ENCODE measurements at places on chromosomes 11 and 22.

DNA sequence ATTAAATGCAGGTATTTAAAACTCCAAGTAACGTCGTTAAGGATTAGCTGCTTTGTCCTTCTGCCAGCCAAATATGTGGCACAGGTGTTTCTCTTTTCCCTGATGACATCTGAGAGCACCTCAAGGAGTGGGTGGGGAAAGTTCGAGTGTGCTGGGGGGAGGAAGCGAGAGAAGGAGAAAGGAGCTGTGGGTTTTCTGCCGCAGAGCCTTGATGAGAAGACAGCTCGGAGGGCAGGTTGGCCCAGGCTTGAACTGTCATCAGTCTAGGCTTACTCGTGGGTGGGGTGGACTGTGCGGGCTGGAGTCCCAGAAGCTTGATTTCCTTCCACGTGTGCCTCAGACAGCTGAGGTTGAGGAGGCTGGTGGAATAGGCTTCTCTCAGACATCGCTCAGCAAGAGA is 15.2 kb upstream of the SORL1-AS1 start:
- DNase-seq, result peak; percentile 79

DNA sequence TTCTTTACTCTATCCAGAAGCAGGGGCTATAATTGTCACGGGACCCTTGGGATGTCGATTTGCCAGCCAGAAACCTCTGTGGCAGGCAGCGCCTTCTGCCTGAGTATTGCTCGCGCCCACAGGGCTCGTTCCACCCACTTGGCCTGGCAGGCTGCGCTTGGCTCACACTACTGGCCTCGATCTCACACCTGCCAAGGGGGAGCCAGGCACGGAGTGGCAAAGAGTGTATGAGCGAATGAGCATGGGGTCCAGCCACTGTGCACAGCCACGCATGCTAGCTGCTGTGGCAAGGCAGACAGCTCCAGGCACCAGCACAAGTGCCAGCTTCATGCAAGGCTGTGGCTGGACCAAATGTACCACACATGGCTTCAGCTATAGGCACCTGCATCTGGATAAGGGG is 599.8 kb downstream of the DLG2 start:
- no peak for DNase-seq

DNA sequence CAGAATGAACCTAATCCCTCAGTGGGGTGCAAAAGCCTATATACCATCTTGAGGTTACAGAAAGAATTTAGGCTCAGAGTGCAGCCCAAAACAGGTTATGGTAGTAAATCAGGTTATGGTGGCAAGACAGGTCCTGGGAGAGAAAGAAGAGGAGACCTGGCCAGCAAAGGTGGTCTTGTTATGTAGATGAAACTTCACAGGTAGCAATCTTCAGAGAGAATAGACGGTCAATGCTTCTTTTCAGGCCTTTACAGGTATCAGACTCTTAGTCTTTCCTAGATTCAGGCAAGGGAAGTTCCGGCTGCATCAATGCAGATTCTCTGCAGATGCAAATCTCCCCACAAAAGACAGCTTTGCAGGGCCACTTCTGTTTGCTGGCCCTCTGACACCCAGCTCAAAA is 45.8 kb upstream of the SORL1 start:
- no peak for DNase-seq

GRCh38 chr11:128448981-128449713 is 138.2 kb downstream of the ETS1 start:
- no peak for DNase-seq

GRCh38 chr11:68437927-68438657 is 22.5 kb upstream of the PPP6R3 start:
- no peak for DNase-seq

DNA sequence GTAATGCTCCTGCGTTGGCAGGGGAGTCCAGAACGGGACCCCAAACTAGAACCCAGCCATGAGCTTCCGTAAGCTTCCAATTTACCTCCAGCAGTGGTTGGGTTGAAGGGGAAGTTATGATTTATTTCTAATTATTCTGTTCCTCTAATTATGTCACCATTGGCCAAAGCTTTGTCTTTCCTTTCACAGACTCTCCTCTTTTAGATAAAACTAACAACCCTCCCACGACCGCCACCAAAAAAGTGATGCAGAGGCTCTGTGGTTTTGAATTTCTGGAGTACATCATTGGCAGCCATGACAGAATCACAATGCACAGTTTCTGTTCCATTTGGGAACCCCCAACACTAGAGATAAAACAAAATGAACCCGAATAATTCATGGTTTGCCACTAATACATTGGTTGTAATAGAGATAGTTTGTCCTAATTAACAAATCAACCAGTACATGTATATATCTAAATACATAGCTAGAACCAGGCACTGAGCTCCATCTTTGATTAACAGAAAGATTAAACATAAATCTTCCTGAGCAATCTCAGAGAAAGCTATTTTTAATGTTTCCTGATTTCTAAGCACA is 64.3 kb downstream of the ETS1 start:
- peak; percentile 48 for DNase-seq

- DNase-seq, result no peak
Observed at GRCh38 chr22:37101311-37102066, 8.0 kb downstream of the TMPRSS6 start.

DNA sequence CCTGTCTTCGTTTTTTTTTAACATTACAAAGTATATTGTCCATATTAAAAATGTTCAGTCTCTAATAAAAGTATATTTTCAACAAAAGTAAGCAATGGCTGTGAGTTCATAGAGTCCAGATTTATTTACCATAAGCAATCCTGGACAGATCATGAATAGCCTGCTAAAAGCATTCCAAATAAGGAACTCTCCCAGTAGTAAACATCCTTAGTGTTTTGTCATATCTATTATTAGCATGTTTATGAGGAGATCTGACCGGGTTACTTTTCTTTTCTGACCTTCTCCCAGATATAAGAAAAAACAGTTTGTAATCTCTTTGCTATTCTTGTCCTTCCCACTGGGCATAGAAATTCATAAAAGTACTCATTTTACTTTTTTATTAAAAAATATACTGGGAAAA is 403.9 kb upstream of the ANO3 start:
- no peak for DNase-seq

GRCh38 chr11:88193278-88193677 is 18.0 kb upstream of the RAB38 start:
- DNase-seq, result no peak

GRCh38 chr11:58567889-58568512 is 7.7 kb downstream of the LPXN start:
- peak; percentile 34 for DNase-seq

DNA sequence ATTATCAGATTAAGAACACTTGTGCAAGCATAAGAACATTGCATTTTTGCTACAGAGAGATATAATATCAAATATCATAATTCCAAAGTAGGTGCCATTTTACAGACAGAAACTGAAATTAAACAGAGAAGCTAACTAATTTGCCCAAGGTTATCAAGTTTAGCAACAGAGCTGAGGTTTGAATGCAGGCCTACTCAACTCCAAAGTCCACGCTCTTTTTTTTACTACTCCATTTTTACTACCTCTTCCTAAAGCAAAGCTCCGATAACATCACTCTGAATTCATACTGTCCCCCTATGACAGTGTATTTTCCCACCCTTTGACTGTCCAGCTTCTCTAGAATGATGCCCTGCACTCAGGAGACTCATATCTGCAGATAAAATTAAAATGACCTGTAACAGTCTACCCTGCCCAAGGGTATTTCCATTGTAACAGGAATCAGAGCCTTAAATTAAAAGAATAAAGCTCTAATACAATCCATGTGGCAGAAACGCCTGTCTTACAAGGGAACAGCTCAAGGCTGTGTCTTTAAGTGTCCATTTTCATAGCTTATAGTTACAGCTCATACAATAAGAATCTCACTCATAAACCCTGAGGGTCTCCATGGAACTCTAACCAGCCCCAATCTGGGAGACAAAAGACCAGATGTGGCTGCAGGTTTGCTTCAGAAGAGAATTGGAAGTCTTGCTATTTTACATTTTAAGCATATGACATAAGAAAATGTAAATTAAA is 36.8 kb downstream of the ALG9 start:
- no peak for DNase-seq

DNA sequence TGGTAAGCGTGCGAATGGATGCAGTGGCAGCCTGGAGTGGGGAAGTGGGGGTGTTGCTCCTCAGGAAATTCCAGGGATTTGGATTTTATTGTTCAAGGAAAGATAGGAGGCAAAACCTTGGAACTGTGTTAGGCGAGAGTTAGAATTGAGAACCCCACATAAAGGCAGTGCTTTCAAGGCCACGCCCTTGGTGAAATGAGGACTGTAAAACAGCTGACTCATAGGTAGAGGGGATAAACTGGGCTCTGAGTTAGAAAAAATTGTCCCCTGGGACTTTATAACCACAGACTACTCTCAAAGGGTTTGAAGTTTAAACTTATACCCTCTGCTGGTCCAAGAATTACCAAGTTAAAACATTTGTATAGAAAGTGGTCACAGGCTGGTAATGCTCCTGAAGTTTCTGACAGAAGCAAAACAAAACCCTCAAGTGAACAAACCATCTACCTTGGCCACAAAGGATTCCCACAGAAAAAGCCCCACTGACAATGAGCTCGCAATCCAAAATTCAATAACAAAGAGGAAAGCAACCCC is 250.3 kb upstream of the TBCEL start:
- DNase-seq, result no peak

DNA sequence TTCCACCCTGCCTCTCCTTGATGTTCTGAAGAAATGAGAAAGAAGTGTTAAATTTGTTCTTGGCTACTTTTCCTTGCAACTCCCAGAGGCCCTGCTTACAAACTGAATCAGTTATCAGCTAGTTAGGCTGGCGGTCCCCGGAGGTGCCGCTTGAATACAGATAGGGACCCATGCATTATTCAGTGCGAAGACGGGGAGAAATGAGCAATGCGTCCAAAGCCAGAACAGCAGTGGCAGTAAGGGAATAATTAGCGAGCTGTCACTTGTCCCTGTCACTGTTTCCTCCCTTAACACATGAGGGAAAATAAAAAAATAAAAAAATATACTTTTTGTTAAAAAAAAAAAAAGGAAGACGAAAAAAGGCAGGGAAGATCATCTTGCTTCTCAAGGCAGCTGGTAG is 528.1 kb downstream of the MN1 start:
- DNase-seq, result no peak

DNA sequence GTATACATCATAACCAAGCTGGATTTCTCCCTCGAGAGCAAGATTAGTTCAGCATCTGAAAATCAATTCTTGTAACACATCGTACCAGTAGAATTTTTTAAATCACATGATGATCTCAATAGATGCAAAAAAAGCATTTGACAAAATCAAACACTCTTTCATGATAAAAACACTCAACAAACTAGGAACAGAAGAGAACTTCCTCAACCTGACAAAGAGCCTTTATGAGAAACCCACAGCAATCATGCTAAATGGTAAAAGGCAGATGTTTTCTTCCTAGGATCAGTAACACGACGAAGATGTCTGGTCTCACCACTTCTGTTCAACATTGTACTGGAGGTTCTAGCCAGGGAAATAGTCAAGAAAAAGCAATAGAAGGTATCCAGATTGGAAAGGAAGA is 34.1 kb upstream of the TMPRSS4 start:
- DNase-seq, result no peak

DNA sequence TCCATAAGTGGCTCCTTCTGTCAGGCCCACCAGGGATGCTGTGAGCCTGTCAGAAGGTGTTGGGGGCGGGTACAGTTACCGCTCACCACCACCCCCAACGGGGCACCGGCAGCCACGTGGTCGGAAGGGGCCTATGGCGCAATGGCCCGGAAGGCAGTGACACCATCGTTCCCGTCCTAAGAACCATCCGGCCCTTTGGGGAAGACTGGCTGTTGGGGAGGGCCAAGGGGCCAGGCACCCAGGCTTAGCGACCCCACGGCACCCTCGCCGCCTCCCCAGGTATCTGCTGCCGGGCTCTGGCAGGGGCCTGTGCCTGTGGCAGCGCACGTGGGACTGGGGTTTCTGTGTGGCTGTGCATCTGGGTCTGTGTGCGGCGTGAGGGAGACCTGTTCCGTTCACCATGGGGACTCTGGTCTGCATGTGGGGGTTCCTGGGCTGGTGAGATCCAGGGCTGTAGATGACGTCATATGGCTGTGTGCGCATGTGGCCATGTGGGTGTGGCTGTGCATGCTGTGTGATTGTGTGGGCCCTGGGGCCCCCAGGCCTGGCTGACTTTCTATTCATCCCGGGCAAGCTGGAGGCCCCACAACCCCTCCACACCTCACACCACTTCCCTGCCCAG is 717 bp downstream of the OSM start:
- DNase-seq, result peak; percentile 91

DNA sequence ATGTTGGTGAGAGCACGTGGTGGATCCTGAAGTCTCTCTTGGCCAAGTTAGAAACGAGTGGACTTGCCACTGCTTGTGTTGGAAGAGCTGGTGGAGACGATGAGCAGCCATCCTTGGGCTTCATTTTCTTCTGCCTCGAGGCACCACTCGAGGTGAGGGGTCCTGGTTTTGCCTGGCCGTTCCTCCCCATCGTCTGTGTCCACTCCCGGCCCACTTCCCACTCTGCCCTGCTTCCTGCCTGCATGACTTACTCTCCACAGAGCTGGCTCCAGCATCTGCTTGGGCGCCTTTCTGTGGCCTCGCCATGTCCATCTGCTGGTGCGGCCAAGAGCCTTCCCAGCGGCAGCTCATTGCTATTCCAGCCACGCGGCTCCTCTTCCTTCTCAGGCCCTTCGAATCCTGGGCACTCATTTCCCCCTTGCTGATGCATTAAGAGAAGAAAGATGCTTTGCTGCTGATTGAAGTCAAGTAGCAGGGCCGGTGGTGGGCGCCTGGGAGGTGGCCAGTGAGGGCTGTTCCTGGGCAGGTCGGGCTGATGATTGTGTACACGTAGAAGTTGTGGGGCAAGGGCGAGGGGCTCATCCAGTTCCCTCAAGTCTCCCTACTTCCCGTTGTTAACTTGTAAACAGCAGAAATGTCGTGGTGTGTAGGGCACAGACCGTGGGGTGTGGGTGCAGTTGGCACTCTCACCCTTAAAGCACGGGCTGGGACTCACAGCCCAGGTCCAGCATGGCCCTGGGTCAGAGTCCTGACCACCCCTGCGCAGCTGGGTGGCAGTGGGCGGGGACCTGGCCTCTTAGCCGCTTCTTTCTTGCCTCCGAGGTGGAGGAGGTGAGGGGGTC is 292.0 kb downstream of the TBC1D22A start:
- no peak for DNase-seq

DNA sequence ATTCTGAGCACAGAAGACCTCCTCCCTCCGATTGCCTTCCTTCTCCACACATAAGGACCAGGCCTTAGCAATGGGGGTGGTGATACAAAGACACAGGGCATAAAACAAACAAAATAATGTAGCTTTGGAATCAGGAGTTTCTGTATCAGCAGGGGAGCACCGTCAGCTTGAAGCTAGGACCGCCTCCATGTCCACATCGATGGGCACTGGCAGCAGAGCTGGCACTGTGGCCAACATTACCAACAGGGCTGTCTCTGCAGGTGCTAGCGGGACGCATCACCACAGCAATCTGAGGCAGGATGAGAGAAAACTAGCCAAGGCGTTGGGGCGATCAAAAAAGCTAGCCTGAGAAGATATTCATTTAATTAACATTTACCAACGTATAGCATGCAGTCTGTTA is 201.4 kb downstream of the MAML2 start:
- DNase-seq, result no peak

- no peak for DNase-seq
Observed at GRCh38 chr11:59138643-59139042, 4.0 kb upstream of the FAM111A start.

DNA sequence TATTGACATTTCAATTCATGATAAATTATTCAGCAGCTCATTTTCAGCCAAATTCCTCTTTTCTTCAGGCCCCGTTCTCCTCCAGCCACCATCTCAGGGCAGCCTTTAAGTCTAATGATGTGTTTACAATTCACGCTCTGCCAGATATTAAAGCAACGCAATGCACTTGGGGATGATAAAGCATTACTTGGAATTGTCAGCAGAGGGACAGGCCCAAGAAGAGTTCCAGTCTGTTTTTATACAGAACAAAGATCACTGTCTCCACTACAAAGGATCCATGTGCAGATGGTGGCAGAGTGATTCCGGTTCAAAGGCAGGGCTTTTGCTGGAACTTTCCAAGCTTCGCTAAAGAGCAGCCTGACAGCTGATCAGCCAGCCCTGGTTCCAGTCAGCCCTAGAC is 13.6 kb upstream of the GALNT18 start:
- DNase-seq, result no peak
